Breast epithelium (tissue), 4 donors: ENCODE measurements at places on chromosomes 1 and 21. TPM values are rescaled to one million over a fixed set of nuclear protein-coding genes. Genes with fewer than 3 reads are reported as not detected.

Gene SLC16A1
- 28.2 TPM for total RNA-seq

Gene TCHHL1
- total RNA-seq: not detected

Gene ANKRD65
- total RNA-seq: 16.0 TPM

Gene CD53
- 50.2 TPM for total RNA-seq

Gene VASH2
- 2.9 TPM for total RNA-seq

Gene KNCN
- not detected for total RNA-seq

Gene RSPO1
- total RNA-seq: 8.9 TPM

Gene OR10R2
- not detected for total RNA-seq

- no peak overlapping the region for H3K27ac ChIP-seq
- no peak overlapping the region for H3K4me3 ChIP-seq
- no peak for DNase-seq
Measured at GRCh38 chr1:39346872-39347271, 142.4 kb downstream of the MACF1 start.

GRCh38 chr1:89261926-89262515, 10.6 kb downstream of the GBP5 start:
- H3K4me1 ChIP-seq: no peaks in the 10 kb centered on the region
- no peaks in the 10 kb centered on the region for H3K36me3 ChIP-seq
- peak overlapping the region; percentile 33 for H3K27ac ChIP-seq
- no peak for DNase-seq
- H3K4me3 ChIP-seq: peak overlapping the region; percentile 17
- H3K27me3 ChIP-seq: no peaks in the 10 kb centered on the region

DNA sequence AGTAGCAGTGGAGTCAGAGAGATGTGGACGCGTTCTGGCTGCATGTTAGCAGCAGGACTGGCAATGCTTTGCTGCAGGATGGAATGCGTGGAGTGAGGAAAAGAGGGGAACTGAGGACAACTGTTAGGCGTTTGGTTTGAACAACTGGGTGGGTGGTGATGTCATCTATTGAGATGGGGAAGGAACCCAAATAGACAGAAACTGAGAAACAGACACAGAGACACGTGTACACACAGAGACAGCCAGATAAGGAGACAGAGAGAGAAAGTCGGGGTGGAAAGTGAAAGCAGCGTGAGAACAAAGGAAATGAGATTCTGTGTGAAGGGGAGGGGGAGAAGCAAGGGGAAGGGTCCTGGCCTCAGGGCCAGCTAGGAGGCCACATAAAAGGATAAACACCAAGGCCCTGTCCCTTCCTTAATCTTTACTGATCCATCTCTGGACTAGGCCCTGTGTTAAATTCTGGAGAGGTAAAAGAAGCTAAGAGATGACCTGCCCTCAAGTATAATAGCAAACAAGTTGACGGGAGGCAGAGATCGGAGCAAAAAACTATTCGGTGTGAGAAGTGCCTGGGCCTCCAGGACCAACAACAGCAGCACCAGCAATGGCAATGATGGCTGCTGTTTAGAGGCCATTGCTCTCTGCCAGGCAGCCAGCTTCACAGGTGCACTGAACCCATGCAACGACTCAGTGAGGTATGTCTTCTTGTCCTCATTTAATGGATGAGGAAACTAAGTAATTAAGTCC, 31.6 kb downstream of the VWA5B1 start:
- H3K36me3 ChIP-seq: no peaks in the 10 kb centered on the region
- no peak overlapping the region for H3K27ac ChIP-seq
- no peak overlapping the region for H3K4me3 ChIP-seq
- H3K27me3 ChIP-seq: no peaks in the 10 kb centered on the region

DNA sequence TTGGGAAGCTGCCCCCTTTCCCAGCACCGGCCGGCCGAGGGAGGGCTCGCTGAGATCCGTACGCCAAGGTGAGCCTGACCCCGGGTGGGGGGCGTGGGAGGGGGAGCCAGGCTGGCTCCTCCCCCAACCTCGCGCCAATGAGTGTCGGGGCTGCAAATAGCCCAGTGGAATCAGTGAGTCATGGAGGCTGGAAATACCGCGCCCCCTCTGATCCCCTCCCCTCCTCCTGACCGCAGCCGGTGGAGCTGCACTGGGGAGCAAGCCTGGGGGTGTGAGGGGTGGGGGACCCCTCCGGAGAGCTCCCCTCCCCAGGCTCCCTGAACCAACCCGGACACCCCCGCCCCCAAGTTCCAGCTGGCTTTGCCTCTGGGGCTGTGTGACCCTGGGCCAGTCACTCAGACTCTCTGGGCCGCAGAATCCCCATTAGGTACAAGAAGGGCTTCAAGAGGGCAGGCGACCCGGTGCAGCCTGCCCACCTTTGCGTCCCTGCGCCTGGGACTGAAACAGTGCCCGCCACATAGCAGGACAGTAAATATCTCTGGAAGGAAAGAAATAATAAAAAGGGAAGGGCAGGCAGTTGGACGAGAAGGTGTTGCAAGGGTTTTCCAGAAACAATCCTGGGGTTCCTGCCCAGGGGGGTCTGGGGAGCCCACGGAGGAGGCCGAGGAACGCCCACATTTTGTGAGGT, 4.5 kb downstream of the HSPB7 start:
- H3K4me1 ChIP-seq: peaks cover 9% of the 10 kb centered on the region
- peak overlapping the region; percentile 87 for H3K27ac ChIP-seq
- peak overlapping the region; percentile 64 for H3K4me3 ChIP-seq
- peak; percentile 44 for DNase-seq
- no peaks in the 10 kb centered on the region for H3K36me3 ChIP-seq

- no peaks in the 10 kb centered on the region for H3K36me3 ChIP-seq
- no peak for DNase-seq
- H3K27ac ChIP-seq: no peak overlapping the region
- peaks cover 13% of the 10 kb centered on the region for H3K4me1 ChIP-seq
- H3K27me3 ChIP-seq: no peaks in the 10 kb centered on the region
Measured at GRCh38 chr1:1327291-1327690, 2.7 kb downstream of the CPTP start.

GRCh38 chr1:94971491-94971924, 44.6 kb upstream of the CNN3 start:
- DNase-seq: no peak
- no peak overlapping the region for H3K4me3 ChIP-seq
- no peaks in the 10 kb centered on the region for H3K27me3 ChIP-seq
- no peaks in the 10 kb centered on the region for H3K36me3 ChIP-seq
- peak overlapping the region; percentile 73 for H3K27ac ChIP-seq

- no peaks in the 10 kb centered on the region for H3K4me1 ChIP-seq
- peak overlapping the region; percentile 57 for H3K4me3 ChIP-seq
- no peaks in the 10 kb centered on the region for H3K36me3 ChIP-seq
Measured at GRCh38 chr1:107480548-107481415, 339.9 kb downstream of the NTNG1 start.

DNA sequence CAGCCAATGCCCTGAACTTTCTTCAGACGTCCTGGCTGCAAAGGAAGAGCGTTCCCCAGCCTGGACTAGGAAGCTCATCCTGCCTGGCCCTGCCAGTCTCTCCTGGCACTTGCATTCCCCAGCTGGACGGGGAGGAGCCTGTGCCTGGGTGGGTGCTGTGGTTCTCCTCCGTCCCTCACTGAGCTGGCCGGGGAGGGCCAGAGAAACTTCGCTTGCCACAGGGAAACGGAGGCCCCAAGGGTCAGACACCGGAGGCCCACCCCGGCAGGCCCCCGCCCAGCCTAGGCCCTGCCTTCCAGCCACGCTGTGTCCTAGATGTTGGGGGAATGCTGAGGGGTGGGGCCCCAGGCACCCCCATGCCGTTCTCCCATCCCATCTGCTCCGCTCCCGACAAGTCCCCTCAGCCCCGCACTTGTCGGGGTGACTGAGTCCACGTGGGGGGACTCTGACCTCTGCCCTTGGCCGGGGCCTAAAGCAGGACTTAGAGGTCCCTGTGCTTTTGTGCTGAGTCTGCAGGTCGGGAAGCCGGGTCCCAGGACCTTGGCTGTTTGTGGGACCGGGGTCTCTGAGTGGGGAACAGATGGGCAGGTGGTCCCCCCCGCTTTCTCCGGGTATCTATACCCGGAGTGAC, 4.8 kb downstream of the FTCD start:
- DNase-seq: no peak
- H3K36me3 ChIP-seq: no peaks in the 10 kb centered on the region
- no peaks in the 10 kb centered on the region for H3K27me3 ChIP-seq
- no peaks in the 10 kb centered on the region for H3K4me1 ChIP-seq
- no peak overlapping the region for H3K4me3 ChIP-seq
- H3K27ac ChIP-seq: no peak overlapping the region

DNA sequence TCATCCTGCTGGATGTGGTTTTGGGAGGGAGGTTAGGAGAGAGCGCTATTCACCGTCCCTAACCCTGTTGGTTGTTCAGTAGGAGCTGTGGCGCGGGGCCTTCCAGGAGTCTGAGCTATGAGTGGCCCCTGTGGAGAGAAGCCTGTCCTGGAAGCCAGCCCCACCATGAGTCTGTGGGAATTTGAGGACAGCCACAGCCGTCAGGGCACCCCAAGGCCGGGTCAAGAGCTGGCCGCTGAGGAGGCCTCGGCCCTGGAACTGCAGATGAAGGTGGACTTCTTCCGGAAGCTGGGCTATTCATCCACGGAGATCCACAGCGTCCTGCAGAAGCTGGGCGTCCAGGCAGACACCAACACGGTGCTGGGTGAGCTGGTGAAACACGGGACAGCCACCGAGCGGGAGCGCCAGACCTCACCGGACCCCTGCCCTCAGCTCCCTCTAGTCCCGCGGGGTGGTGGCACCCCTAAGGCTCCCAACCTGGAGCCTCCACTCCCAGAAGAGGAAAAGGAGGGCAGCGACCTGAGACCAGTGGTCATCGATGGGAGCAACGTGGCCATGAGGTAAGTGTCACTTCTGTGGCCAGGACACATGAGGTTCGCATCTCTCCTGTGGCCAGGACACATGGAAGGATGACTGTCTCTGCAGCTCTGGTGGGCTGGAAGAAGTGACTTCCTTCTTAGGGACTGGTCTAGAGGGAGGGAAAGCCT, 1.2 kb downstream of the ZC3H12A start:
- H3K36me3 ChIP-seq: no peaks in the 10 kb centered on the region
- peaks cover 19% of the 10 kb centered on the region for H3K4me1 ChIP-seq
- DNase-seq: no peak
- peak overlapping the region; percentile 95 for H3K27ac ChIP-seq

DNA sequence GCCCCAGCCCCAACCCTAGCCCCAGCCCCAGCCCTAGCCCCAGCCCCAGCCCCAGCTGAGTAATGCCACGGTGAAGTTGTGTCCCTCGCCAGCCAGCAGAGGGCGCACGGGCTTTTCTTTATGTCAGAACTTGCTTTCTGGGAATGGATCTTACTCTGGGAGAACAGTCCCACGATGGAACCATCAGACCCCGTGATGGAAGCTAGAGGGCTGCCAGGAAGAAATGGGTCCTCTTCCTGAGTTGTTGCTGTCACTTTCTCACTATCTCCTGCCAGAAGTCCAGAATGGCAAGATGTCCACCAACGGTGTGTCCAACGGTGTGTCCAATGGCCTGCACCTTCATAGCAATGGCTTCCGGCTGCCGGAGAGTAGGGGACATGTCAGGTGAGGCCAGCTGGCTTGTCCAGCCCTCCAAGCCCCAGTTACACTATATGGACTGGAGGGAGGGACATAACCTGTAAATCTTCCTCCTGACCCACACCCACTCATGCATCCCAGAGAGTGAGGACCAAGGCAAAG, 25.1 kb upstream of the TMEM222 start:
- no peaks in the 10 kb centered on the region for H3K27me3 ChIP-seq
- DNase-seq: peak; percentile 55
- peaks cover 4% of the 10 kb centered on the region for H3K36me3 ChIP-seq
- H3K27ac ChIP-seq: peak overlapping the region; percentile 94
- peaks cover 23% of the 10 kb centered on the region for H3K4me1 ChIP-seq

- no peak for DNase-seq
- no peak overlapping the region for H3K4me3 ChIP-seq
- H3K36me3 ChIP-seq: no peaks in the 10 kb centered on the region
- H3K27me3 ChIP-seq: no peaks in the 10 kb centered on the region
- no peaks in the 10 kb centered on the region for H3K4me1 ChIP-seq
- no peak overlapping the region for H3K27ac ChIP-seq
Measured at GRCh38 chr1:21192871-21193270, 16.2 kb upstream of the EIF4G3 start.

DNA sequence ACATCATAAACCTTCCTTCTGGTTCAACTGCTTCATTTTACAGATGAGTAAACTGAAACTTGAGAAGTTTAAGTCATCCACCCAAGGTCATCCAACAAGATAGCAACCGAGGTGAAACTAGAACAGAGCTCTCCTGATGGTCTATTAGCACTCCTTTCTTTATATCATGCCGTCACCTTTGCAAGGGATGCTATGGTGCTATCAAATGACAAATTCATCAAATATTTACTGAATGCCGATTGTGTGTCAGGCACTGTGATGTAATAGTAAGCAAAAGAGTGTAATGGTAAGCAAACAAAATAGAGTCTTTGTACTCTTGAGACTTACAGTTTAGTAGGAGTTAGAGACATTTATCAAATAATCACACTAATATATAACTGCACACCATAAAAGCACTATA, 14.0 kb upstream of the SGIP1 start:
- DNase-seq: no peak
- no peak overlapping the region for H3K27ac ChIP-seq
- H3K4me1 ChIP-seq: no peaks in the 10 kb centered on the region
- H3K27me3 ChIP-seq: no peaks in the 10 kb centered on the region
- no peak overlapping the region for H3K4me3 ChIP-seq

GRCh38 chr1:162391790-162392563, 10.4 kb downstream of the C1orf226 start:
- H3K4me1 ChIP-seq: no peaks in the 10 kb centered on the region
- no peak overlapping the region for H3K4me3 ChIP-seq

- no peaks in the 10 kb centered on the region for H3K27me3 ChIP-seq
- no peak for DNase-seq
- no peaks in the 10 kb centered on the region for H3K36me3 ChIP-seq
Measured at GRCh38 chr1:169745015-169745861, 11.4 kb upstream of the SELE start.

- H3K27me3 ChIP-seq: no peaks in the 10 kb centered on the region
- H3K4me1 ChIP-seq: peaks cover 7% of the 10 kb centered on the region
- H3K4me3 ChIP-seq: no peak overlapping the region
- H3K36me3 ChIP-seq: no peaks in the 10 kb centered on the region
Measured at GRCh38 chr1:16075337-16076030, 2.0 kb upstream of the FAM131C start.

- no peak for DNase-seq
- no peak overlapping the region for H3K4me3 ChIP-seq
- no peaks in the 10 kb centered on the region for H3K36me3 ChIP-seq
- peak overlapping the region; percentile 61 for H3K27ac ChIP-seq
- no peaks in the 10 kb centered on the region for H3K27me3 ChIP-seq
Measured at GRCh38 chr1:53050310-53050709, 11.7 kb upstream of the PODN start.
